Caco-2 (cell line): ENCODE measurements at places on chromosomes 2 and 18. TPM values are rescaled to one million over a fixed set of nuclear protein-coding genes. Genes with fewer than 3 reads are reported as not detected.

DNA sequence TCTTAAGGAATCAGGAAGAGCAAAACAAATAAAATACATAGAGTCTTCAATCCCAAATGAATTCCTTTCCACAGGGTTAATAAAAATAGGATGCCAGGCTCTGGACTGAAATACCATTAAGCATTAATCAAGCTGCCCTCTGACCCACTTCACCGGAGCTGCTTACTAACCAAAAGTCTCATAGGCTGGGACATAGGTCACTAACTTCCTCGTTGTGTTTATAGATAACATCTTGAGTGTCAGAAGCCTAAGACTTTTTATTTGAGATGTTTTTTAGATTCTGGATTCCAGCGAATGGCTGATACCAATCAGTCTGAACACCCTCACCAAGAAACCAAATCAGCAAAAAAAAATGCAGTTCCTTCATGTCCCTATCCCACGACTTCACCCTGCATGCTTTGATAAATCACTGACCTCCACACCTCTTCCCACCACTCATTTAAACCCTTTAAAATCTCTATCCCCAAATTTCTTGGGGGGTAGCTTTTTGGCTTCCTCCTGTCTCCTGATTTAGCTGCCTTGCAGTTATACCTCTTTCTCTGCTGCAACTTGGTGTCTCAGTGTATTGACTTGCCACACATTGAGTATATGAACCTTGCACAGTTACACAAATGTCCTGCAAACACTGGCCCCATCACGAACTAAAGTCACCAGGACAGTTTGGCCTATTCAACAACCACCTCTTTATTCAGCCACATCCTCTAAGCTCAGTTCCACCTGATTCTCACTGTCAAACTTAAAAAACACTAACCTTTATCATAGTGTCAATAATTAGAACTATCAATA, 399.3 kb downstream of the METTL4 start:
- no peak for DNase-seq

FAM110C gene
- 3.2 and 3.9 TPM in 2 replicates for total RNA-seq

- no peak for DNase-seq
Observed at GRCh38 chr2:1778566-1778965, 34.3 kb upstream of the PXDN start.

DNA sequence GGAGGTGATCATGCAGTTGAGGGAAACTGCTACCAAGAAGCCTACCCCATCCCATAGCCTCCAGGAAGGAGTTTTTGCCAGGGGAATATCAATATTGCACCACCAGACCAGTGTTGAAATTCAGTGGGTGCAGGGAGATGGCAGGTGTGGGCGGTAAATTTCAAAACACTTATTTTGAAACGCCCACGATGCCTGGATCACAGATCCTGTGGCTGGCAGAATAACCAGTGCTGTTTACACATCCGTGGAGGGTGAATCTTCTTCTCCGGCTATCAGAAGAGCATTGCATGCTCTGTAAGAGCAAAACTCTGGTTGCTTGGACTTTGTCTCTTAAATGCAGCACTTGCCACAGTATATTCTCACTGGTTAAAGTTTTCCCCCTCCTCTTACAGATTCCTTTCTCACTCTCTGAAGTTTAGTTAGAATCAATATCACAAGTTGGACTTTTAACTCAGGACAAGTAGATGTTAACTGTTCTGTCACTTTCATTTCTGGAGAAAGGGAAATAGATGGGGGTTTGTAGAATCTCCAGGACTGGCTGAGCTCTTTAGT, 70.5 kb upstream of the ZCCHC2 start:
- no peak for DNase-seq

IL1B gene
- total RNA-seq, result 0.18 TPM in 1 of 2 replicates, not detected in the other

DNA sequence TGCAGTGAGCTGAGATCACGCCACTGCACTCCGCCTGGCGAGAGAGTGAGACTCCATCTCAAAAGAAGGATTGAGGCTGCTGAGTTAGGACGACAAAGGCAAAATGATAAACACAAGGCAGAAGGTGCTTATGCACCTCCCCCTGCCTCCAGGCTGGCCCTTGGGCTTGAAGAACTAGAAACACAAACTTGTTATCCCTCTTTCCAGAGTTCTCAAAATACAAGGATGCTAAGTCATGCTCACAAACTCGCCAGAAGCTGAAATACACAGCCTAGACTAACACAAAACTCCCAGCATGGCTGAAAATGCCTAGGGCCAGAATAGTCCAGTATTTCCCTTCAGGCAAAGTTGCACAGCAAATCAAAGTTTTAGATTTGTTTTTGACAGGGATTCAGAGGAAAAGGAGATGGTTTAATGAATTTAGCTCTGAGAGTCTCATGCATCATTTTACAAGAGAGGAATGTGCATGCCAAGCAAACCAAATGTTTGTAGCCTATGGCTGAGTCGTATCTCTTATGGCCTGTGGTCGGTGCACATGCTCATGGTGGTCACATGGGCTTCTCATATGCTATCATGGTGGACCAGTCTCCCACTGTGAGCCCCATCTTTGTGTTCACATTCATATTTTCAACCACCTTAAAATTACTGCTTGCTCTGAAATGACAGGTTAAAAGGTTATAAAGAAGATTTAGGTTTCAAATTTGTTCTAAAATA, 16.2 kb upstream of the MREG start:
- DNase-seq, result no peak

OTOS gene
- not detected in 2 replicates for total RNA-seq

DNA sequence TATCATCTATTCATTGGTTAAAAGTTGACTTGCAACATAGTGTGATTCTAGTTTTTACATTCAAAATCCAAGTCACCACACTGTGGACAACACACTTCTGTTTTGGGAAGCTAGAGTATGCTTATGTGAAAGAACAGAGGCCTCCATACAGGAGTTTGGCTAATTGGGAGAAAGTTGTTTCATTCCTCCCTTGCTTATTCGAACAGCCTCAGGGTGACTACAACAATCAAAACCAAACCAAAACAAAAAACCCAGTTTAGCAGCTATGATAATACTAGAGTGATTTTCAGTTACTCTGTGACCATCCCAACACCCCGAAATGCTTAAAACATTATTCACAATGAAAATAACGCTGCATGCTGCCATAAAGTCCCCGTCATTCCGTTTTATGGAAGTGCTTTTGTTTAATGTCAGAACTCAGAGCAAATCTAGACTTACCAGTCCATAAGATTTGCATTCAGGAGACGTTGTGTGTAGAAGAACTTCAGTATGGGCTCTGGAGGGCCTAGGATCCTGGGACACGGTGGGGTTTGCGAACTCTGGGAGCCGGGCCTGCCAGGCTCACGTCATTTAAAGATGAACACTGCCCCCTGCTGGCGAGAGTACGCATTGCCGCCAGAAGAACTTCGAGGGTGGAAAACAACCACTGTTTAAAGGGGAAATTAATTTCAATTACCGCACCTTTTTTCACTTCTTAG, 111.4 kb downstream of the FTCDNL1 start:
- peak; percentile 77 for DNase-seq

GRCh38 chr2:79511320-79511951, 1.4 kb upstream of the CTNNA2 start:
- DNase-seq, result peak; percentile 62

DNA sequence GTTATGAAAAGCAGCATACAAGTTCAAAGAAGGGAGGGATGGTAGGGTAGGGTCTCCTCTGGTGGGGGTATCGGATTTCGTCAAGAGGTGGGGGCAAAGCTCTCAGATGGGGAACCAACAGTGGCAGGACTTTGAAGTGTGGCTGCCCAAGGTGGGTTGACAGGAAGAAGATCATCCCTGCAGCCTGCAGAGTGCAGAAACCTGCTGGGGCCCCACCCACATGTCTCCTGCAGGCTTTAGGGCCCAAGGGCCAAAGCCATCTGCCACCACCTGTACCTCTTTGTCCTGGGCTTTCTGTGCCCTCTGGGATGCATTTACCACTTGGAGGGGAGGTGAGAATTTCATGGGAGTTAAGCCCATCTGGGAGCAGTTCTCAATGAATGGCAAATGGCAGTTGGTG, 42.7 kb downstream of the KCNF1 start:
- DNase-seq, result no peak

NCKAP5 gene
- 3.5 and 3.8 TPM in 2 replicates for total RNA-seq

VSNL1 gene
- 0.43 and 0.60 TPM in 2 replicates for total RNA-seq

DNA sequence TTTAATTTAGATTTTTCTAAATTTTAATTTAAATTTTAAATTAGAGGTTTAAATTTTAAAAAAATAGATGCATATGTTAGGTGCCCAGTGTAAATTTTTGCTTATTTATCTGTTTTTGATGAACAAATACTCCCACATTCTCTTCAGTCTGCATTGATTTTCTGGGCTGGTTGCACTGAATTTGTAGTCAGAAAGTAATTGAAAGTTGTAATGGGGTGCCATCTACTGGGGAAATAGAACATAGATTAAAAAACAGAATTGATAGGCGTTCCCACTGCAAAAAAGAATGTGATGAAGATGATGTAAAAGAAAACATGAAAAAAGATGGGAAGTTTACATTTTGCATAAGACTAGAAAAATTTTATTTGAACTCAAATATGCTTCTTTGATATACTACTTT, 51.7 kb upstream of the CCDC85A start:
- DNase-seq, result no peak

GRCh38 chr2:112542984-112543661, 858 bp downstream of the POLR1B start:
- no peak for DNase-seq

GRCh38 chr2:166112193-166112605, 15.6 kb downstream of the SCN1A start:
- no peak for DNase-seq

PROKR1 gene
- 0.09 TPM in 1 of 2 replicates, not detected in the other for total RNA-seq

DNA sequence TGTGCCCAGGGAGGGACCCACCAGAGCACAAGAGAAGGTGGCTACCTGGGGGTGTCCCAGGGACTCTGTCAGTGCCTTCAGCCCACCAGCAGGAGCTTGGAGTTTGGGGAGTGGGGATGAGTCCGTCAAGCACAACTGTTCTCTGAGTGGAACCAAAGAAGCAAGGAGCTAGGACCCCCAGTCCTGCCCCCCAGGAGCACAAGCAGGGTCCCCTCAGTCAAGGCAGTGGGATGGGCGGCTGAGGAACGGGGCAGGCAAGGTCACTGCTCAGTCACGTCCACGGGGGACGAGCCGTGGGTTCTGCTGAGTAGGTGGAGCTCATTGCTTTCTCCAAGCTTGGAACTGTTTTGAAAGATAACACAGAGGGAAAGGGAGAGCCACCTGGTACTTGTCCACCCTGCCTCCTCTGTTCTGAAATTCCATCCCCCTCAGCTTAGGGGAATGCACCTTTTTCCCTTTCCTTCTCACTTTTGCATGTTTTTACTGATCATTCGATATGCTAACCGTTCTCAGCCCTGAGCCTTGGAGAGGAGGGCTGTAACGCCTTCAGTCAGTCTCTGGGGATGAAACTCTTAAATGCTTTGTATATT, 14.0 kb downstream of the ITM2C start:
- no peak for DNase-seq

TNFAIP6 gene
- total RNA-seq, result not detected in 2 replicates

ACOXL gene
- total RNA-seq, result 2.6 and 2.9 TPM in 2 replicates

DNA sequence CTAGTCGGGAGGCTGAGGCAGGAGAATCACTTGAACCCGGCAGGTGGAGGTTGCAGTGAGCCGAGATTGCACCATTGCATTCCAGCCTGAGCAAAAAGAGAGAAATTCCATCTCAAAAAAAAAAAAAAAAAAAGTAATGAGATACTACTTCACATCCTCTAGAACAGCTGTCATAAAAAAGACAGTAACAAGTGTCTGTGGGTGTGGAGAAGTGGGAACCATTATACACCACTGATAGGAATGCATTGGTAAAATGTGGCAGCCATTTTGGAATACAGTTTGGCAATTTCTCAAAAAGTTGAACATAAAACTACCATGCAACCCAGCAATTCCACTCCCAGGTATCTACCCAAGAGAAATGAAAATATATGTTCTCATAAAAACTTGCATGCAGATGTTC, 166.6 kb downstream of the GREB1L start:
- DNase-seq, result no peak

HOXD11 gene
- total RNA-seq, result not detected in 2 replicates

ANAPC1 gene
- 97.2 and 110 TPM in 2 replicates for total RNA-seq

- no peak for DNase-seq
Observed at GRCh38 chr18:37672932-37673595, 107.5 kb upstream of the CELF4 start.

GRCh38 chr2:227411990-227412350, 24.2 kb upstream of the SCYGR1 start:
- DNase-seq, result no peak

GRCh38 chr2:181440919-181441318, 16.3 kb upstream of the ITGA4 start:
- DNase-seq, result no peak

- no peak for DNase-seq
Observed at GRCh38 chr2:111712361-111712760, 171.6 kb downstream of the ANAPC1 start.

MGAT4A gene
- total RNA-seq, result 63.7 and 72.3 TPM in 2 replicates

DNA sequence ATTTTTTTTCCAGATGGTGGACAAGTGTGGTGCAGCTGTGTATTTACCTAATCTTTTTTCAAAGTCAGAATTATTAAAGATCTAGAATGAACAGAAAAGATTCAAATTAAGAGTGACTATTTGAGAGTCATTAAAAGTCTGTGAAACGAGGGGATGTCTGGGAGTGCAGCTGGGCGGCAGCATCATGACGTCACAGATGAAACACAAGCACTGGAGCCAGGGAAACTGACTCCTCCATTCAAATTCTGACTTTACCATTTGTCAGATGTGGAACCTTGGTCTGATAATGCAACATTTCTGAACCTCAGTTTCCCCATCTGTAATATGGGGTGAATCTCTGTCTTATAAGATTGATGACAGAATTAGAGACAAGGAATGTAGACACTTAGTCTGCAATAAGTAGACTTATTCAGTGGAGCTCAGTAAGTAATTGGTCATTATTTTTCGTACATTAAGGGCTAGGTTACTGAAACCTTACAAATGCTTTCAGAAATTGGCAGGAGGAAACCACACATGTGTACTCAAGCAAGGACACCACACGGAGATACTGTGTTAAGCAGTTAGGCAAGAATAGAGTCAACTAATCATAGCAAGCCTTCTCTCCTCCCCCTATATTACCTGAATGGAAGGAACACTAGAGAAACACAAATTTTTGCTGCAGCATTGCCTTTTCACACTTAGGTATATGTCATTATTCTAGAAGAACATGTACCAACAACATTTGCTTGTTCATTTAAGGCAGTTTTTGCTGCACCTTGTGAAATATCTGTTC, 27.8 kb upstream of the CXXC1 start:
- DNase-seq, result no peak

DNA sequence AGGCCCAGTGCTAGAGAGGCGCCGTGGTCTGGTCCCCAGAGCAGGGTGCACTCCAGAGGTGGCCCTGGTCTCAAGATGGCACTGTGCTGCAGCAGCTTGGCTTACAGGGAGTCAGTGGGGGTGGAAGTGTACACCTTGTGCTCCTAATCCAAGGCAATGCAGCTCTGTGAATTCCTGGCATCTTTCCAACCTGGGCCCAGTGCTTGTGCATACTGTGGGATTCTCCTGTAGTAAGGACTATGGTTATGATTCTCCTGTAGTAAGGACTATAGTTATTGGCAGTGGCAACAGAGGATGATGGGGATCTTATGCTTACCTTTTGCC, 616.7 kb upstream of the REG3G start:
- no peak for DNase-seq

KLHL41 gene
- 0.21 TPM in 1 of 2 replicates, not detected in the other for total RNA-seq

- DNase-seq, result no peak
Observed at GRCh38 chr18:76405681-76406356, 89.2 kb downstream of the ZNF516 start.

- no peak for DNase-seq
Observed at GRCh38 chr18:10893196-10893595, 256.2 kb downstream of the PIEZO2 start.
